NCI-H82 (cell line): ENCODE measurements at places on chromosomes 7 and 10.
A peak's percentile ranks its signal among the peaks of the same experiment; 100 is the strongest.

DNA sequence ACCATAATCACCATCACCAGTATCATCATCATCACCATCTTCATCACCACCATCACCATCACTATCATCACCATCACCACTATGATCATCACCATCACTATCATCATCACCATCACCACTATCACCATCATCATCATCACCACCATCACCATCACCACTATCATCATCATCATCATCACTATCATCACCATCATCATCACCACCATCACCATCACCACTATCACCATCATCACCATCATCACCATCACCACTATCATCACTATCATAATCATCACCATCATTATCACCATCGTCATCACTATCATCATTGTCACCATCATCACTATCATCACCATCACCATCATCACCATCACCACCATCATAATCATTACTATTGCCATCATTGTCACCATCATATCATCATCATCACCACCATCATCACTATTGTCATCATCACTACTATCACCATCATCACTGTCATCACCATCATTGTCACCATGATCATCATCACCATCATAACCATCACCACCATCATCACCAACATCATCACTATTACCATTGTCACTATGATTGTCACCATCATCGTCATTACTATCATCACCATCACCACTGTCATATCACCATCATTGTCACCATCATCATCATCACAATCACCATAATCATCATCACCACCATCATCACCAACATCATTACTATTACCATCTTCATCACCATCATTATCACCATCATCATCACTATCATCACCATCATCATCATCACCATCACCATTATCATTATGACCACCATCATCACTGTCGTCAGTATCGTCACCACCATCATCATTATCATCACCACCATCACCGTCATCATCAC lies 154.7 kb downstream of the ACTR3B start:
- no peak for DNase-seq

DNA sequence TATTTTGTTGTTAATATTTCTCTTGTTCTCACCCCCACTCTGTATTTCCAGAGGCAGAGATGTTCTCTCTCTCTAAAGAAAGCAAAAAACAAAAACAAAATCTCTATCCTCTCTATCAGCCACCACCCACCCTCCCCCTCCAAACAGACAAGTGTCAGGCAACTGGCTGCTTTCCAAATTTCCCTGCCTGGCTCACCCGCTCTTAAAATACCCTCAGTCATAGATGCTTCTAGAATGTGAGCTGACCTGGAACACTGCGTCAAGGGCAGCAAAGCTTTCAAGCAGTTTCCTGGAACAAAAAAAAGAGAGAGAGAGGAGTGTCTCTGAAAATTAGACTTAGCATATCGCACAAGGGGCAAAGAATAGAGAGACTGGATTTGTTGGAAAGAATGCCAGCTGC lies 341.0 kb upstream of the ZMIZ1 start:
- no peak for DNase-seq

DNA sequence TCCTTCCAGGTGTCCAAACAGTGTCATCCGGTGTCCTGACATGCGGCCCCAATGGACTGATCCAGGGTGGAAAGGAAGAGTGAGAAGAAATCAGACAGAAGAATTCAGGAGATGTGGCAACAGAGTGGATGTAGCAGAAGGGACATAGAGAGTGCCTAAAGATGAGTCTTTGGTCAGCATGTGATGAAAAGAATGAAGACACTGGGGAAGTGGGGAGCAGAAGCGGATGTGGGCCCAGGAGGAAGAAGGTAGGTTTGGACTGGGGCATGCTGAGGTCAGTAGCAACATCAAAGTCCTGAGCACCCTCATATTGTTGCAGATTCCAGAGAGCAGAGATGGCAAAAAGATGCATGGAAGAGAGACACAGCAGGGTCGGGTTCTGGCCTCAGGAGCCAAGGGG lies 71.8 kb upstream of the STEAP1B start:
- no peak for DNase-seq

DNA sequence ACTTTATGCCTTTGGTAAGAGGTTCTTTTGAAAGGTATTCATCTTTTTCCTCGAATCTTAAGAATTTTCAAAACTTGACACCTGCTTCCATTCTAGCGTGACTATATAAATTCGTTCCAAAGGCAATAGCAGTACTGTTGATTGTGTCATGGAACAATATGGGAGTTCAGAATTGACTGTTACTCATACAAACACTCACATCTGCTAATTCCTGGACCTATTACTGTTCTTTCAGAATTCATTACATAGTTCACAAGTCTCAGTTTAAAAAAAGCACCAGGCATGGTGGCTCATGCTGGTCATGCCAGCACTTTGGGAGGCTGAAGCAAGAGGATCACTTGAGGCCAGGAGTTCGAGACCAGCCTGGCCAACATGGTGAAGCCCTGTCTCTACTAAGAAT lies 80.9 kb downstream of the CACNB2 start:
- DNase-seq, result no peak

DNA sequence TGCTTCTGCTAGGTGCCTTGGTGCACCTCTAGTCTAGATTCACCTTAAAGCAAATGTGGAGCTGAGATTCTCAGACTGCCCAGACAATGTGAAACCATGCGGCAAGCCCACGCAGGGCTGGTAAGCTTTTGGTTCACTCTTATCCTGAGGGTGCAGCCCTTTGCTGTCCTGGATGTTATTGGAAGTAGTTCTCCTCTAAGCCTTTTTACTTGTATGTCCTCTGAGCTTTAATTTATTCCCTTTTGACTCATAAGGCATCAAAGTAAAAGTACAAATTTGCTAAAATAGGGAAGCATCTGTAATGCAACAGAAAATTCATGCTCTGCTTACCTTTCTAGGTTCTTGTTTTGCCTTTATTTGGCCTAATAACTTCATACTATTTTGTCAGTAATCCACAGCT lies 186.8 kb downstream of the MACC1 start:
- DNase-seq, result no peak

DNA sequence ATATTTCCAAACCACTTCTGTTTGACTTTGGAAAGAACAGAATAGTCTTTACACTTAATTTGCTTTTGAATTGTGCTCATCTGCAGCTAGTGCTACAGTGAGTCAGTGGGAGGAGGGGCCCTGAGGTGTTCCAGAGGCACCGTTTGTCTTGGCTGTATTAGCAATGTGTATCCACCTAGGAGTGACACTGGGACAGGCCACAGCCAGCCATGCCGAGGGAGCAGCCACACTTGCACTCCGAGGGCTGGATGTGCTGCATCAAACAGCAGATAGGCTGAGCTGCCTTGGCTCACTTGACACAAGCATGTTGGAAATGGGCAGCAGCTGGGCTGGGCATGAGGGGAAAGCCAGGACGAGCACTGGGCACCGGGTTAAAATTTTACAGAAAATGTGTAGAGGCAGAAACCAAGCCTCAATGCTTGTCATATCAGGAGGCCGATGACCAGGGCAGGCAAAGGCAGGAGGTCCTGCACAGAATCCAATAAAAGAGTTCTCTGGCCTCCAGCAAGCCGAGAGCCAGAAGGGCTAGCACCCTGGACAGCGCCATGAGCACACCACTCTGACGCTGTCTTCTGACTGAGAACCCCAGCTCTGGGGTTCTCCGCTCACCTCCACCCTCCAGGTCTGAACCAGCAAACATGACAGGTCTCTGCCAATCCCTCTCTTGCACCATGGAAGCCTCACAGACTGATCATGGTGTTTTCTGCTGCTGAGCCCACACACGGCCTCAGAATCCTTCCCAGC lies 163.3 kb downstream of the GRID1 start:
- no peak for DNase-seq

DNA sequence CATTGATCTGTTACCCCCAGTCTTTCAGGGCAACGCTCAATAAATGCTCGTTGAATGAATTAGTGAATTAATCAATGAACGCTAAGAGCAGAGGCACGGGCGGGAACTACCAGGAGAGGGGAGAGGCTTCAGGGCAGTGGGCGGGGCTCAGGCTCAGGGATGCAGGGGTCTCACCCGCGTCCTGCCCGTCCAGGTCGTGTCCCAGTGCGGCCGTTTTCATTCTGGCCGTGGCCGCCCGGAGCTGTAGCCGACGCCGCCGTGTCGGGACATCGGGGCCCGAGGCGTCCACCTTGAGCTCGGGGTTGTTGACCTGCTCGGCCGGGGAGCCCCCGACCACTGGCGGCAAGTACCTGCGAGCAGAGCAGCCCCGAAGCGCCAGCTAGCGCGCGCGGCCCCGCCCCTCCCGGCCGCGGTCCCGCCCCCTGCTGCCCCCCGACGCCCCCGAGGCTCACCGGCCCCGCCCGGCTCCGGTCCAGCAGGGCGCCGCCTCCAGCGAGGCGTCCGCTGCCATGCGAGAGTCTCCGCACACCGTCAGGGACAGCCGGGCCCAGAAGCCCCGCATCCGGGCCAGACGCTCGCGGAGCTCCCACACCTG lies 2.8 kb upstream of the GAL3ST4 start:
- DNase-seq, result no peak

- DNase-seq, result no peak
Observed at GRCh38 chr10:72082856-72083789, 5.2 kb downstream of the SPOCK2 start.

DNA sequence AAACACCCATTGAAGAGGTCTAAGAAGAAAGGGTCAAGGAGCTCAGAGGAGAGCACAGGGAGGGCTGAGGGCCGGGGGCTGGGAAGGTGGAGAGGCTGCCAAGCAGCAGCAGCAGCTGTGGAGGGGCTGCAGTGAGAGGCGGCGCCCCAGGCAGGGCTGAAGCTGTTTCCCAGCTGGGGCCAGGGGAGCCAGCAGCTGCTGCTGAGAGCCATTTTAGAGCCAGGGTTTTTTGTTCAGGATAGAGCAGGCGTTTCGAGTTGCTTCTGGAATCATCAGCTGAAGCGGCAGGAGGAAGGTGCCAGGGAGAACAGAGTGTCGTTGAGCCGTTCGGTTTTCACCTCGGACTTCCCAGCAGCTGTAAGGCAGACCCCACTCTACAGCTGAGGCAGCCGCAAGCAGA lies 62.7 kb downstream of the LANCL2 start:
- DNase-seq, result no peak

- no peak for DNase-seq
Observed at GRCh38 chr10:974038-974784, 14.0 kb upstream of the GTPBP4 start.

DNA sequence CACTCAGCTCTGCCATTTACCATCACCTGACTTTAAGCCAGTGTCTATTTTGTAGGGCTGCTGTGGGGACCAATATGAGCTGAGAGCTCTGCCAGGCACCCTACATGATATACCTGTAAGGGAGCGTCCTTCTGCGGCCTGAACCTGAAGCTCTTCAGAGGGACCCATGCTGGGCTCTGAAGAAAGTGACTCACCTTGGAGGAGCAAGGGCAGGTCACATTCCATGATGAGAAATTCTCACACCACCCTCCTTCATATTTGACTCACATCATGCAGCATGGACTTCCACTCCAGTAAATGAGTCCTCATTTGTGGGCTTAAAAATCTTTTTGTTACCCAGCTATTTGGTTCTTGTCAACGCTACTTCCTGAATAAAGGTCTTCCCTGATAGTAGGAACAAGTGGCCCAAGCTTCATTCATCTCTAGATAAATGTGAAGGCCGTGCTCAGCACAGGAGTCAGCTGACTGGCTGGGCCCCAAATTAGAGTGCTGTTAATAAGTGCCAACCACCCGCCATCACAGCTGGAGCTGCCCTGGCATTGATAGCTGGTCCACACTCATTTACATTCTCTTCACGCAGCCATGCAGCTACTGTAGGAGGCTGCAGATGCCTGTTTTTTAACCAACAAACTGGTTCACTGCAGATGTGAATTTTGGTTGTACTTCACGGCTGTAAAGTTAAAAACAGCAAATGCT lies 78.4 kb downstream of the RNF216 start:
- DNase-seq, result no peak

- peak; percentile 95 for DNase-seq
Observed at GRCh38 chr7:1412322-1413261, 46.7 kb downstream of the MICALL2 start.

- no peak for DNase-seq
Observed at GRCh38 chr10:132668048-132668394, 117.9 kb downstream of the NKX6-2 start.

DNA sequence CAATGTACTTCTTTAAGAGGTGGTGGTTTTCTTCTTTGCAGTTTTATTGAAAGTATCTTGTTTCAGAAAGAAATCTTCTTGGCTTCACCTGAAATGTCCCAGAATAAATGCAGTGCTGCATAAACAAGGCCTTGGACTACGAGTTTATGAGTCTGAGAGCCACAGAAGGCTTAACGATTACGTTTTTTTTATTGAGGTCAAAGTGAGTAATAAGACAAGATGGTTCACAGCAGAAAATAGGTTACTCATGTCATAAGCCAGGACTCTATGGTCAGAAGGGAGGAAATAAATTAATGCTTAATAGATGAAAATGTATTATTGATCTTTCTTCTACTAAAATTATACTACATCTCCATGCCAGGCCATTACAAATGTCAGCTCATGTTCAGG lies 13.7 kb upstream of the NPTX2 start:
- no peak for DNase-seq
